ENCODE measurements at places on chromosomes 2 and 18.

DNA sequence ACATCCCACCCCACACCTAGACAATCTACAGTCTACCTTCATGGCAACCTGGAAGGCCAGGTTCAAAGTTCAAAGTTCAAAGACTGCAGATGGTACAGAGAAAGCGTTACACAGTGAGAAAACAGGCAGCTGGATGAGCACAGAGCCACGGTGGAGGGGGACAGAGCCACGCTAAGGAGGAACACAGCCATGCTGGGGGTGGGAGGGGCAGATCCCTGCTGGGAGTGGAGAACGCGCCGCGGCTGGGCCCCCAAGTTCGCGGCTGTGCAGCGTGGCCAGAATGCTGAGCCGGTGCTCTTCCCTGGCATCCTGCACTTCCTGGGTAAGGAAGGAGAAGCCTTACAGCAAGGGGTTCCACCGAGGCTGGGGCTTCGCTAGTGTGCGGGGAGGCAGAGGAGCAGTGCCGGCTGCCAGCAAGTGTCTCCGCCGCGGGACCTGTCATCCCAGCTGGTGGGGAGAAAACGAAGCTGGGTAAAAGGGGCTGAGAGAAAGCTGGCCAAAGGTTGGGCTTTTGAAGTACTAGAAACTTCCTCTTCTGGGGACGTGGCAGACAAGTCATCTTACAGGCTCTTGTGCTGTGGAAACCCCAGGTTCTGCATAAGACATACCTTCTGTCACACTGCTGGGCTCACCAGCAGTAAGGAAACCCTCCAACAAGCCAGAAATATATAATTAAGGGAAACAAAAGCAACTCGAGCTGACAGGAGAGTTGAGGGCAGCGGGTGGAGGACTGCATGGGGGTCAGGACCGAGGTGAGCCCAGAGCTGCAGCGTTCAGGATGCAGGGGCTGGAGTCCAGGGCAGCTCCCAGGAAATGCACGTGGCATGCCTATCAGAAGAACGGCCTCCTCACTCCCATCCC is 115.5 kb downstream of the HDAC4 start:
- peak; percentile 41 for DNase-seq

DNA sequence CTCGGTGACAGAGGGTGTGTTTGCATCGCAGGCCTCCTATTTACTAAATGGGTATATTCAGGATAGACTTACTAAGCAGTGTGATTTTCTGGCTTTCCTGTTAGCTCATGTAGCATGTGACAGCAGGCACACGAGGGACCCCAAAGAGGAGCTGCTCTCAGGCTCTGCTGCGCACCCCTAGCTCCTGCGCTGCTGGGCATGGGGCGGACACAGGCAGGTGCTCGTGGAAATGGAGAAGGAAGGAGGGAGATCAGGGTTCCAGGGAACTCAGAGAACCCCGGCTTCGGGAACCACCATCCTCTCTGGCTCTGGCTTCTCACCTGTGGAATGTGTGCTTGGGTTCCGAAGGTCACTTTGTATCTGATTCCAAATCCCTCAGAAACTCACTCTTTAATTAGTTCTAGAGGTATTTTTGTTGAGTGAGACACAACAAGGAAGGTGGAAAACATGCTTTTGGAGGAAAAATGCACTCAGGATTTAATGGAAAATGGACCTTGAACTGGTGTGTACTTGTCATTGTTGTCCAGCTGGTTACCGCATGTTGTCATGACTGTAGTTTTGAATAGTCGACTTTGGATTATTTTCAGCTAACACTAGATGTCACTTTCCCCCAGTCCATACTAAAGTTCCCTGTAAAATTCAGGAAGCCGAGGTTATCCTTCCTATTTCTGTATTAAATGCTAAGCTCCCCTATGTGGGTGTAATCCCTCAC is 3.5 kb downstream of the SNTG2 start:
- no peak for DNase-seq

- DNase-seq: no peak
Measured at GRCh38 chr2:236120141-236120601, 48.0 kb downstream of the GBX2 start.

DNA sequence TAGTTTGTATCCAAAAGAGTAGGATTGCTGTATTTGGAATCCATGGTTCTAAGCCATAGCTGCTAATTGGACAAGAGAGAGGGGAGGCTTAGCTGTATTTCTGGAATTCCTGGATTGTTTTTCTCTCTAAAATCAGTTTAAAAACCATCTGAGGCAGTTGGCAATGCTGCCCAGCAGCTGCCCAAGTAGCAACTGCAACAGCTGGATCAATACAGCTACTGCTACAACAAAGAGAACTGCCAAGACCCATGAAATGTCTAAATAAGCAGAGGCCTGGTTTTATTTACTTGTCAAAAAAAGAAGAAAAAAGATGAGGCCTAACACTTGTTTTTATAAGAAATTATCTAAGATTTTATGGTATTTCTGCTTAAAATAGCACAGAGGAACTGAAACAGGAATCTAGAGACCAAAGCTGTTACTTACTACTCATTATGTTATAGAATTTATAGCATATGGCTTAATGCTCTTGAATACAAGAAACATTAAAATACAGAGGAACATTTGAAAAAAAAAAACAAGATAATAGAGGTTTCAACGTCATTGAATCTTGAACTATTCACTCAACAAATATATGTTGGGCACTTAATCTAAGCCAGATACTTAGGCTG is 39.1 kb downstream of the TMEFF2 start:
- no peak for DNase-seq

GRCh38 chr2:220043155-220043989 is 415.9 kb downstream of the SLC4A3 start:
- no peak for DNase-seq

Measured in memory B cell (primary cell).